ENCODE measurements at places on chromosomes 16 and 17. TPM values are rescaled to one million over a fixed set of nuclear protein-coding genes. Genes with fewer than 3 reads are reported as not detected.

GRCh38 chr17:60748204-60748603 lies 70.6 kb downstream of the BCAS3 start:
- no peak for DNase-seq

DNA sequence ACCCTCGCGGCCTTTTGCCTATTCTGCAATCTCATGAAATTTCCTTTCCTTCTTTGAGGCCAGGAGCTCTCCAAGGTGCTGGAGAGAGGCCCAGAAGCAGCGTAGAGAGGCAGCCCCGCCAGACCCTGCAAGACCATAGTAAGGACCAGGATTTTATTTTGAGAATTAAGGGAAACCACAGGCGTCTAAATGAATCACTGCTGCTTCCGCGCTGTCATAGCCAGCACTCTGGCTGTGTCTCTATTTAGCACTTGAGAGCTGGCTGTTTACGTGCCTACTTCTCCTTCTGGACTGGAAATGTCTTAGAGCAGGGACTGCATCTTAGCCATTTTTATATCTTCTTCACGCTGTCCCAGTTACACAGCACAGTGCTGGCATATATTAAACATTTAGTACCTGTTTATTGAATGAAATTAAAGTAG lies 37.6 kb upstream of the PIRT start:
- DNase-seq, result no peak

- DNase-seq, result no peak
Measured at GRCh38 chr17:68832109-68832802, 122.9 kb downstream of the ABCA8 start.

DNA sequence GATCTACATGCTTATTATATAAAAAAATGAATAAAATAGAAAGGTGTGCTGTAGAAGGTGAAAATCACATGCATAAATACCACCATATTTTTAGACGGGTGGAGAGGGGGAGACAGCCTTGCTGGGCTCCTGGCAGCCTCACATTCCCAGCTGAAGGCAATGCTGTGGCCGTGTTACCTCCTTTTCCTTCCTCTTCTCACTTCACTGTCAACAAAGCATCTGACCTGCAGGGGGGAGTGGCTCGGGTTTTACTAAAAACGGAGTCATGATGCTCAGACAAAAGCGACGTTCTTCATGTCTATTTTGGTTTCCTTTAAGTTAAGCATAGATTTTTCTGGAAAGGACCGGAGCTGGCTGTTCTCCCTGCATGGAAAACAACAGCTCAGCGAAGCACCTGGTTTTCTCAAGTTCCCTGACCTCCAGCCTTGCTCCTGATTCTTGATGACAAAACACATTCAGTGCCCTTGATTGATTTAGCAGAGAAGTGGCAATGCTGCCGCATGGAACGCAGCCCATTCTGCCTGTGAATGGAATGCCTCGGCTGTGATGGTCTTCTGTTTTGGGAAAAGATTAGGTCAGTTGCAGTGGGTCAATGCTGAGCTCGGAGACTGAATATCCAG lies 5.5 kb upstream of the RPTOR start:
- DNase-seq, result no peak

DNA sequence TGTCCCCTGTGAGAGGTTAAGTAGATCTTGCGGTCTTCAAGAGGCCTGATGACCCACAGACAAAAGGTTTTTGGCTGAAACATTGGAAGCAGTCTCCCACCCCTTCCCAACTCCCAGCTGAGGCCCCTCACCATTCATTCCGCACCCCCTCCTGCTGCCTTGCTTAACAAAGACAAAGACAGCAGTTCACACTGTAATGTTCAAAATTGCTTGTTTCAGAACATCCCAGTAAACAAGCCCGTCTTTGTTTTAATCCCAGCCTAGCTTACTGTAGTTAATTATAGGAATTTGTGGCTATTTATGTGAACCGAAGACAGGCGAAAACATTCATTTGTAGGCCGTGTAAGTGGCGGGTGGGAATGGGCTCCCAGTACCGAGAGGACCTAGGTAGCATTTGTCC lies 55.7 kb downstream of the IRX5 start:
- no peak for DNase-seq

DNA sequence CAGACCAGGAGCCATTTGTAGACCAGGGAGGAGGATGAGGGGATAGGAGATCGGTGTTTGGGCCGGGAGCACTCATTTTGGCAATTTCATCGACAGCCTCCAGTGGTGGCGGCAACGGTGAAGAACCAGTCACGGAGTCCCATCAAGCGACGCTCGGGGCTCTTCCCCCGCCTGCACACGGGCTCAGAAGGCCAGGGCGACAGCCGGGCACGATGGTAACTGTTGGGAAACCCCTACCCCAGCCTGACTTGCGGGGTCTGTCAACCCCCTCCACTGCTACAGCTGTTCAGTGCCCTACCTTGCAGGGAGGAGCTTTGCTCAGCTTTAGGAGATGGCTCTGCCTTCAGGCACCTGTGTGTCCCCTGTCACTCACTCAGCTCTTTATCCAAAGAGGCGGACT lies 43.0 kb downstream of the OR1D5 start:
- no peak for DNase-seq

- DNase-seq, result no peak
Measured at GRCh38 chr17:20234276-20234675, 225.1 kb downstream of the SPECC1 start.

DNA sequence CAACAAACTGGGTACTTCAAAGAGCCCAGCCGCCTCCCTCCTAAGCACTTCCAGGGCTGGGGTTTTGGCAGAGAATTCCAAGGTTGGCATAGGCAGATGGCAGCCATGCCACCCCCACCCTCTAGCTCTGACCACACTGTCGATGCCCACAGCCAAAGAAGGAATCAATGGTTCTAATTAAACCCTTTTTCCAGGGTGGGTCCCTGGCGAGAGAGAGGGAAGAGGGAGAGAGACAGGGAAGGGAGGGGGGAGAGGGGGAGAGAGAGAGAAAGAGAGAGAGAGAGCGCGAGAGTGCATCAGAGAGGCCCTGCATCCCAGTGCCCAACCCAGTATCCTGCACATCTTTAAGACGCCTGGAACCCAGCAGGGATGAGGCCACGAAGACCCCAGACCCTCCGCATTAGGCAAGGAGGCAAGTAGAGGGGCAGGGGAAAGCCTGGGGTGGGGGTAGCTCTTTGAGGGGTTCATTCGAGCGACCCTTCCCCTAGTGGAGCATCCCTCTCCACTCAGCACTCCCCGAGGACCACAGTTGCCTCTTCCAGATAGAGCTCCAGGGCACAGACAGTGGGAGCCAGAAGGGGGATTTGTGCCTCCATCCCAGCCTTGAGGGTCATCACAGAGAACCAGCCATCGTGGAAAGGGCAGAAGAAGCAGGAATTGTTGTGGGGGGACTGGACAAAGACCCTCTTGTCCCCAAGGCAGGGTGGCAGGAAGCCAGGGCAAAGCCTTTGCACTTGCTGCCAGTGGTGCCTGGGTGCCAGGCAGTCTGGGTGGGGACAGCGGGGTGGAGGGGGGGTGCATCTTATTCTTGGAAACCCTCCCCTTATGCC lies 2.6 kb downstream of the SRCIN1 start:
- no peak for DNase-seq

DNA sequence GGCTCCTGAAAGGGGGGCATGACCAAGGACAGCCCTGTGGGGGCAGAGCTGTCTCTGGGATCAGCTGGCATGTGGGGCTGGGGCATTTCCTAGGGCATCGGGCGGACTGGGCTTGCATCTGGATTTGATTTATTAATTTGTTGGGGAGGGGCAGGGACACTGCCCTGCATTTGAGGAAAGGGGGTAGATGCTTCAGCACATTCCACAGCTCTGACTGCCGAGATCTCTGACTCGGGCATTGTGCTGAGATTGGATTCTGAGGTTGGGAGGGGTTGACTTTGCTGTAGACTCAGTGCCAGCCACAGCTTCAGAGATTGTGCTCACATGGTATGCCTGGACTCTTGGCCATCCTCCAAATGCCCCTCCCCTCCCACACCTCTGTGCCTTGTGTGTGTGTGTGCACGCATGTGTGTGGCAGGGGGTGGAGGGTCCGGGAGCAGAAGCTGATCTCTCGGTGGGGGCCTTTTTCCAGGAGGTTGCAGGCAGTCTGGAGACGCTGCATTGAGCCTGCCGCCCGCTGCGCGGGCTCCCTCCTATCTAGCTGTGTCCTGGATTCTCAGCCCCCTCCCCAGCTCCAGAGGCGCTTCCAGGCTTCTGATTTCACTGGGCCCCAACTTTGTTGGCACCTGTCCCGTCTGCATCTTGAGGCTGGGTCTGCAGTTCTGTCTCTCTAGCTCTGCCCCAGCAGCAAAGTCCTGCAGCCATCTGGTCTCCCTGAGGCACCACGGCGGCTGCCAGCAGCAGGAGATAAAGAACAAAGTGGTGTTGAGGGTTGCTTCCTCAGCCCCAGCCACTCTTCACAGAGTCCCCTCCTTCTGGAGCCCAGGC lies 14.9 kb downstream of the IGFBP4 start:
- no peak for DNase-seq

Gene KRT20
- not detected for total RNA-seq

Gene PLXDC1
- 6.5 TPM for total RNA-seq

Gene C16orf96
- 0.15 TPM for total RNA-seq

Gene MMP28
- 76.5 TPM for total RNA-seq

Gene KRT36
- total RNA-seq, result 3.9 TPM

Data from suprapubic skin (tissue), 4 donors.